ENCODE measurements at places on chromosomes 2 and 18.
A peak's percentile ranks its signal among the peaks of the same experiment; 100 is the strongest.

- no peak for DNase-seq
Observed at GRCh38 chr2:189252991-189253675, 73.6 kb upstream of the COL5A2 start.

- no peak for DNase-seq
Observed at GRCh38 chr2:11482473-11483035, 16.6 kb upstream of the E2F6 start.

- no peak for DNase-seq
Observed at GRCh38 chr2:45344071-45344470, 267.0 kb downstream of the SRBD1 start.

DNA sequence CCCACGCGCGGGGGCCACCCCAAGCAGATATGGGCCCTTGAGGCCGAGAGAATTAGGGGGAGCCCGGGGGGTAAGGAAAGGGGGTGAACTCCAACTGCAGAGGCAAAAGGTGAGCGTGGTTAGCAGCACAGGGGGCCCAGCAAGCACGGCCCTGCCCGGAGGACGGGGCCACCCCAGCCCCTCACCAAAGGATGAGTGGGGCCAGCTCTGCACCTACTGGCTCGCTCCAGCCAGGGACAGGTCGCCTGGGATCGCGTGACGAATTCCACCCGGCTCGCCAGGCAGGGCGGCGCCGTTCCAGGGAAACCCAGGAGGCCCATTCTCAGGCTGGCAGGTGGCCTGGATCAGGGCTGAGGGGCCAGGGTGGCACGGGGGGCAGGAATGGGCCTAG lies 38.6 kb downstream of the BIN1 start:
- no peak for DNase-seq

GRCh38 chr2:226981791-226982326 lies 146.0 kb downstream of the RHBDD1 start:
- no peak for DNase-seq

DNA sequence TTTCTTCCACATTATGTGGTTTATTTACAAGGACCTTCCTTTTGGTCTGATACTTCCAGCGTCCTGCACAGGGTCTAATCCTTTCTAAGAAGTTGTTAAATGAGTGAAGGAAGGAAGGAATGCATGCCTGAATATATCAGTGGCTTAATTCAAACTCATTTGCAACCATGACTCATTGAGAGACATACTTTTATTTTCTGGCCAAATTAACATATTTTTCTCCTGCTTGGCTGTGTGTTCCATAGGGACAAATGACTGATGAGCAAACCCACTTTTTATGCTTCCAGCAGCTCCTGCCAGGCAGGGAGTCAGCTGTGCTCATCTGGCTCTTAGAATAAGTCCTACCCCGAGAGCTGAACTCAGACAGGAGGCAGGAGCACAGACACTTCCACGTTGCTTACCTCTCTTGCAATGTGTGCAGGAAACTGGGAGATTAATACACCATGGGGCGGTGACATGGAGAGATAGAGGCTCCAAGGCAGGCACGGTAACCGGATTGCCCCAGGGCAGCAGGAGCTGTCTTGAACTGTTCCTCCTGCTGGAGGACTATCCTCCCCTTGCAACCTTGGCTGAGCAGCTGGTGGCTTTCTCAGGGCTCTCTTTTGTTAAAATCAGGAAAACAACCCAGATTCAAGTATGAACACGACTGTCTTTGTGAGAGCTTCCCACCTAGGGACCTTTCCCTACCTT lies 667.5 kb upstream of the HS6ST1 start:
- DNase-seq, result no peak

DNA sequence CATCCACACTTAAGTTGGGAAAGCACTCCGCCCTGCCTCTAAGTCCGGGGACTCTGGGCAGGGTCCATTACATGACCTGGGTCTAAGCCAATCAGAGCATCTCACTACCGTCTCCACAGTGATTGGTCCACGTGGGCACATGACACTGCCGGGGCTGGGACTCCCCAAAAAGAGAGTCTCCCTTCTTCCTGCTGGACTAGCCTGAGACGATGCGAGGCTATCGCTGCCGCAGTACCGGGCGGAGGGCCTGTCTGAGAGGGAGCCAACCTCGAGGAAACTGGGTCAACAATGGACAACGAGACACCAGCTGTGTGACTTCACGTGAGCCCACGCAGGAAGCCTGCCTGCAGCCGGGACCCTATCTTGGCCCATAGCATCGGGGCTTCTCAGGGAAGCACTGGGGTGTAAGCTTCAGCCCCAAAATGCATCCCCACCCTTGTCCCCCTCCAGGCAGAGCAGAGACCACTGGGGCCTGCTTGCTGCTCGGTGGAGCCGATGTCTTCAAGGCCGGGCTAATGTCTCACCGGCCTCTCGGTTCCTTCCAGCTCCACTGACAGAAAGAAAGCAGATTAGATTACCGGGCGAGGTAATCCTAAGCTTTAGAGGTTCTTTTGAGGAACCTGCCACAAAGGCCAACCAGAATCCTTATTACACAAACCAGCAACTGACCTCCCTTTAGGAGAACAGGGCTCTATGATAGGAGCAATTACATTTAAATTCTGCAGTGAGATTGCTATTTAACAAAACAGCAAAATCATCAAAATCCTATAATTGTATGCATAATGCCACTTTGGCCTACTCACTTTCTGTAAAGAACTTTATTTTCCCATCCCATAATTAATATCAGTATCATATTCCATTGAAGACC lies 21.3 kb upstream of the COPS8 start:
- DNase-seq, result no peak

GRCh38 chr2:26850000-26850431 lies 2.1 kb downstream of the DPYSL5 start:
- DNase-seq, result no peak

GRCh38 chr18:77108001-77108692 lies 24.4 kb downstream of the MBP start:
- DNase-seq, result peak; percentile 40

DNA sequence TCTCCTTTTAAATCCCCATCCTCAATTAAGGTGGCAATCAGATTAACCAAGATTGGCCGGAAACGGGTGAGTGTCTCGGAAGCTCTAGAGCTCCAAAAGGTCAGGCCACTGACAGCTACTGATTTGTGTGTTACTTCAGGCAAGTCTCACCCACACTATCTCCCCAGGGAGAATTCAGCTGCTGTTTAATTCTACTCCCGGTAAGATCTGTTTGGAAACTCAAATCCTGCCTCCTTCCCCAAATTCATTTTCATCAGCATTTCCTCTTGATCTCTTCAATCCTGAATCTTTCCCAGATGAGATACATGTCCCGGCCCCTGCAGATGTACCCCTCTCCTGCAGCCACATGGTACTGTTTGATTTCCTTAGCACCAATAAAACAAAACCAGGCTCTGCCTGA lies 34.9 kb downstream of the EFR3B start:
- DNase-seq, result no peak

DNA sequence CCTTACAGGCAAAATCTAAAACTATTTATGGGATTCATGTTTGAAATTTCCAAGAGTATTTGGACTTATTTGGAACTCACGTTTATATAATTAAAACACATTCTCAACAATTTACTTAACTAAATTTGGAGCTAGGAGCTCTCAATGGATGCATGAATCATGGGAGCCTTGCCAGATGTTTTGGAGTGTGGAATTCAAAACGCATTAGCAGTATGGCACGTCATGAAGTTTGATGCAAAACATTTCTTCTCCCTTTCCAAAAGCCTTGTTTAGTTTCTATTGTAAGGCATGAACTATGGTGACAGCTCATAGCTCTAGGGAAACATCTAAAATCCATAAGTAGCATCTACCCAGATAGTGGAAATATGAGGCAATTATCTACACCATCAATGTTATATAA lies 701.6 kb downstream of the SATB2 start:
- DNase-seq, result no peak

GRCh38 chr18:68034296-68034695 lies 517.8 kb upstream of the DSEL start:
- DNase-seq, result no peak

GRCh38 chr2:17799301-17800120 lies 16.7 kb upstream of the MSGN1 start:
- DNase-seq, result no peak

GRCh38 chr2:205424326-205424725 lies 258.0 kb upstream of the NRP2 start:
- no peak for DNase-seq

DNA sequence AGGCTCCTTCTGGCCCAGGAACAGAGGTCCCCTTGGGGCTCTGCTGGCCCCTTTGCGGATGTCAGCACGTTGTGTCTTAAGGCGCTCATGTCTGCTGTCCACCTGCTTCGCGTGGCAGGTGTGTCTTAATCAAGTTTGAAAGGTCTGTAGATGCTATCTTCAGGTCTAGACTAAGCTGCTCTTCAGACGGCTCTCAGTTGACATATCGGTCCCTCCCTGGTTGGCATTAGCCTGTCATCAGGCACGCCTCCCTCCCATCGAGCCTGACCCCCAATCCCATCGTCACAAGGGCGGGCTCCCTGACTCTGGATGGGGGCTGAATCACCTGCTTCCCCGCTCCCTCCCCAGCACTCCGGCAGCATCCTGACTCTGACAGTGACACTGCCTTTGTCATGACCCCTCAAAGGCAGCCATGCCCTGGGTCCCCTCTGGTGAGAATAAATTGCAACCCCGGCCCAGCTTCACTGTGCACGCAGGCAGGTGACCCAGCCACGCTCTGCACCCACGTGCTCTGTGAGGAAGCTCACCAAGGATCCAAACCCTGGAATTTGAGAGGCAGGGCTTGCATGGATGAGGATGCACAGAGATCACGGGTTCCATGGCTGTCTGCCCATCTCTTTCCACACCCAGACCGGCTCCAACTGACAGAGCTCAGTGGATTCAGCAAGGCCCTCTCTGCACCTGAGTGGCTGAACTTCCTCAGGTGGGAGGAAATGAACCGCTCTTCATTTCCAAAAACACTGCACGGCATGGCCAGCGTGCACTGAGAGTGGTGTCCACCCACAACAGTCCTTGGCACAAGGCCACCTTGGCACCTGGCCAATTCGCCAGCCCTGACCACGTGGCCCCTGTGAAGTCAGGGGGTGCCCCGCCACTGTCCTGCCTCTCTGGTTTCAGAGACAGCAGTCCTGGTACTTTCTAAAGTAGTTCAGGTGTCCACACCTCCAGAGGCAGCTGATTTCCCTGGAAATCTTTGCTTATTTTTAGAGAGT lies 110.2 kb upstream of the GPC1 start:
- no peak for DNase-seq

DNA sequence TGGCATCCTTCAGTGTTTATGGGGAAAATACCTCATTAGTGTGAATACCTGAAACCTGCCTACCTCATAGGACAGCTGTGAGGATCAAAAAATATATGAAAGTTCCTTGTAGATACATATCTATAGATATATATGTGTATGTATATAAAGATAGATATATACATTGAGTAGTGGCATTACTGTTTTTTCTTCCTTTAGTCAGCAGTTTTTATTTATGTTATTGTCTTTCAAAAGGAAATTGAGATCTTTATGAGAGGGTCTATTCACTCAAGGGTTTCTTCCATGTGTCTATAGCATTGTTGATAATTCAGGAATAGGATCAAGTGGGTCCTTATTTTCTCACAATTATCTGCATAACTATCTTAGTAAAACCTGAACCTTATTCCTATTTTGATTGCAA lies 6.6 kb downstream of the RMP24 start:
- no peak for DNase-seq

- no peak for DNase-seq
Observed at GRCh38 chr2:216516730-216517350, 18.2 kb downstream of the RPL37A start.

- no peak for DNase-seq
Observed at GRCh38 chr2:25295621-25296020, 46.1 kb downstream of the DNMT3A start.

DNA sequence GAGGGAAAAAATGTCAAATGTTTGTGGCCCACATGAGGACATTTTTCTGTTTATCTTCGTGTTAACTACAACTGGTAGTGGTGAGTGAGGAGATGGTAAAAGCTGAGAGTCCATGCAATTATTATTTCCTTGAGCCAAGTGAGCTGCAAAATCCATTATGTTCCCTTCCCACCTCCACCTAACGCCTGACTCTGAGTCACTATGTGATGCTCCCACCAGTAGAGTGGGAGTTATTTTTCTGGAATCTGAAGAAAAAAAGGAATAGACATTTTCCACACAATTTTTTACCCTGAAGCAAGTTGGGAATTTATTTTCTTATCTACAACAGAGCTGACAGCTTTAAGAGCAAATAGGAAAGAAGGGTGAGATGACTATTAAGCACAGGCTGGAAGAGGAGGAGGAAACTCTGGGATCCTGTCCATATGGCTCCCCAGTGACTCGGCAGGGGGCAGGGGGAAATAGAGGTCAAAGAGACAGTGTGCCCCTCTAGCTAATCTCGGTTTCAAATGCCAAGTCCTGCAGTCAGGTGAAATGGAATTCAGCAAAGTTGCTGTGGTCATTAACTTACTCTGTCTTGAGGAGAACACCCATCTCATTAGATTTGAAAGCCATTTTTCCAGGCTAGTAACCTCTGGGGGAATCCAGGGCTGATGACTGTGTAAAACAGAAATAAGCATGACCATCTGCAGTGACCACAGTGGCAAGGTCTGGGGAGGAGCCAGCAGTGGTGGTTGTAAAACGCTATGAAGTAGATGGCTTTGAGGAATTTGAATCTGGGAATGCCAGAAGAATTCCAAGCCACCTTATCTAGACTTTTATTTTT lies 463.9 kb downstream of the STK39 start:
- peak; percentile 50 for DNase-seq

DNA sequence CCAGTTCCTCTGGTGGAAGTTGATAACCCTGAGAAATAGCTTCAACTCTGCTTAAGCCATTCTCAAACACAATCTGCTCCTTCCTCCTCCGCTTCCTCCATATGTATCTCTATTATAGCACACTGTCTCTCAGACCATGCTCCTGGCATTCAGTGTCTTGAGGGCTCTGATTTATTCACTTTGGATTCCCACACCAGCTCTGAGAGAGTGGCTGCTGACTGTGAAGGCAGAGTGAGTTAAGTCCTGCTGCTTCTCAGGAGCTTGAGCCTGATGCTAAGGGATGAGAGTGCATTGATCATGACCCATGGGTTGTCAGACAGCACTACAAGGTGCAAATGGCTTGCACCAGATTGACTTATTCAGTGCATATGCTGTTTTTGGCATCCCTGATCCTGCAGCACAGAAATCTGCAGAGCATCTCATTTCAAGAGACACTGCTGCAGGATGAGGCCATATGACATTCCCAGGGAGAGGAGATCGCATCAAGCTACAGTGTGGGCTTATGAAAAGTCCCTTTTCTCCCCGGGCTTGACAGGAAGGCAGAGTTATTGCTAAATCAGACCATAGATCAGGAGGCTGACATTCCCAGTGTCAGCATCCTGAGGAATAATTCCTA lies 500.5 kb upstream of the RAB6C start:
- no peak for DNase-seq

DNA sequence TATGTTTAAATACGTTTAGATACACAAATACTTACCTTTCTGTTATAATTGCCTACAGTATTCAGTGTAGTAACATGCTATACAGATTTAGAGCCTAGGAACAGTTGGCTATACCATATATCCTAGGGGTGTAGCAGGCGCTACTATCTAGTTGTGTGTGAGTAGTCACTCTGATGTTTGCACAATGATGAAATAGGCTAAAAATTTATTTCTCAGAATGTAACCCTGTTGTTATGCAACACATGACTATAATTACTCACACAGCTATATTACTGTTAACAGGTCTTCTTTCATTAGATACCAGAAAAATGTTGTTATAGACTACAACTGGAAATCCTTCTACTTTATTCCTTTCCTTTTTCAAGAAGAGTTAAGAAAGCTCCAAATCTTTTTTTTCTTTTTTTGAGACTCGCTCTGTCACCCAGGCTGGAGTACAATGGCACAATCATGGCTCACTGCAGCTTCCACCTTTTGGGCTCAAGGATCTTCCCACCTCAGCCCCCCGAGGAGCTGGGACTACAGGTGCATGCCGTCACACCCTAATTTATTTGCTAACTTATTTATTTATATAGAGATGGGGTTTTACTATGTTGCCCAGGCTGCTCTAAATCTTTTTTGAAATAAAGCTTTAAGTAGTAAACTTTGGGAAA lies 48.5 kb downstream of the C2orf74 start:
- no peak for DNase-seq

Data from caudate nucleus (tissue), 63 donors.